ENCODE measurements at places on chromosomes 16 and 17.

GRCh38 chr17:57881143-57881542 lies 31.3 kb upstream of the MRPS23 start:
- DNase-seq = no peak

DNA sequence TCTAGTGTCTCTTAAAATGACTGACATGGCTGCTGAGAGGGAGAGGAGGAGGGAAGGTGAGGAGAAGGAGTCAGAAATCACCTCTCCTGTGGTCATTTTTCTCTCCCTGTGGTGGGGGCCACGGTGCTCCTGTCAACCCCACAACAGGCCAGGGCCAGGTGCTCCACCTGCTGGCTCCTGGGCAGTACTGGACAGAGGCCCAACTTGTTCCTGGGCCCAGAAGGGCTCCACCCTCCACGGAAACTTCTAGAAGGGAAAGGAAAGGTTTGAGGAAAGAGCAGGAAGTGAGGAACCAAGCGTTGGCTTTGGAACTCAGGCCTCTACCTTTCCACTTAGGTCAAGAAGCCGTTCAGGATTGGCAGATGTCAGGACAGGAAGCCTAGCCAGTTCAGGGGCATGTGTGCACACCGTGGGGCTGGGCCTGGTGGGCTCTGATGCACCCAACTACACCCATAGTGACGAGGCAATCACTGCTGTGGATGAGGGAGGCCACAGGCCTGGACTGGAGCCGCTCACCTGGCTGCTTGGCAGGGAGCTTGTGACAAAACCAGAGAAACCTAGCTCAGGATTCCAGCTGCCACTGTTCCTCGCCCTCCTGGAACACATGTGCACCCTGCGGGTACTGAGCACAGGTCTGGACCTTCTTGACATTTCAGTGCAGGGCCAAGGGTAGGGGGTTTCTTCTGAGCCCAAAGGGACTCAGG lies 36.1 kb downstream of the WNT3 start:
- DNase-seq = no peak

- DNase-seq = no peak
Observed at GRCh38 chr16:3988011-3988410, 107.5 kb upstream of the CREBBP start.

- peak; percentile 40 for DNase-seq
Observed at GRCh38 chr16:9123871-9124270, 32.4 kb downstream of the HAPSTR1 start.

GRCh38 chr17:66369830-66370229 lies 67.4 kb downstream of the PRKCA start:
- DNase-seq = no peak

GRCh38 chr16:12262454-12263180 lies 286.1 kb downstream of the SNX29 start:
- DNase-seq = no peak

- DNase-seq = peak; percentile 81
Observed at GRCh38 chr17:69414408-69415274, at the start of gene MAP2K6. Gene MAP2K6 (plus strand): TSS chr17:69414697. CDS start chr17:69414985, 288 bp downstream.

DNA sequence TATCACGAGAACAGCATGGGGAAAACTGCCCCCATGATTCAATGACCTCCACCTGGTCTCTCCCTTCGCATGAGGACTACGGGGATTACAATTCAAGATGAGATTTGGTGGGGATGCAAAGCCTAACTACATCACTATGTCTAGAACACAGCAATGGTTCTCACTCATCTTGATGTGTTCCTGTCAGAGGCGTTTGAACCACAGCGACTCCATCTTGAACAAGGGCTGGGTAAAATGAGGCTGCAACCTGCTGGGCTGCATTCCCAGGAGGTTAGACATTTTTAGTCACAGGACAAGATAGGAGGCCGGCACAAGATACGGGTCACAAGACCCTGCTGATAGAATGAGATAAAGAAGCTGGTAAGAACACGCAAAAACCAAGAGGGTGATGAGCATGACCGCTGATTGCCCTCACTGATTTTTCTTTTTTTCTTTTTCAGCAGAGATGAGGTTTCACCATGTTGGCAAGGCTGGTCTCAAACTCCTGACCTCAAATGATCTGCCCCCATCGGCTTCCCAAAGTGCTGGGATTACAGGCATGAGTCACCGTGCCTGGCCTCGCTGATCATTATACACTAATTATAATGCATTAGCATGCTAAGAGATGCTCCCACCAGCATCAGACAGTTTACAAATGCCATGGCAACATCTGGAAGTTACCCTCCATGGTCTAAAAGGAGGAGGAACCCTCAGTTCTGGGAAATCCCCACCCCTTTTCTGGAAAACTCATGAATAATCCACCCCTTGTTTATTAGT lies 3.0 kb upstream of the PPY start:
- no peak for DNase-seq

- no peak for DNase-seq
Observed at GRCh38 chr16:74304164-74304834, 7.7 kb downstream of the PSMD7 start.

DNA sequence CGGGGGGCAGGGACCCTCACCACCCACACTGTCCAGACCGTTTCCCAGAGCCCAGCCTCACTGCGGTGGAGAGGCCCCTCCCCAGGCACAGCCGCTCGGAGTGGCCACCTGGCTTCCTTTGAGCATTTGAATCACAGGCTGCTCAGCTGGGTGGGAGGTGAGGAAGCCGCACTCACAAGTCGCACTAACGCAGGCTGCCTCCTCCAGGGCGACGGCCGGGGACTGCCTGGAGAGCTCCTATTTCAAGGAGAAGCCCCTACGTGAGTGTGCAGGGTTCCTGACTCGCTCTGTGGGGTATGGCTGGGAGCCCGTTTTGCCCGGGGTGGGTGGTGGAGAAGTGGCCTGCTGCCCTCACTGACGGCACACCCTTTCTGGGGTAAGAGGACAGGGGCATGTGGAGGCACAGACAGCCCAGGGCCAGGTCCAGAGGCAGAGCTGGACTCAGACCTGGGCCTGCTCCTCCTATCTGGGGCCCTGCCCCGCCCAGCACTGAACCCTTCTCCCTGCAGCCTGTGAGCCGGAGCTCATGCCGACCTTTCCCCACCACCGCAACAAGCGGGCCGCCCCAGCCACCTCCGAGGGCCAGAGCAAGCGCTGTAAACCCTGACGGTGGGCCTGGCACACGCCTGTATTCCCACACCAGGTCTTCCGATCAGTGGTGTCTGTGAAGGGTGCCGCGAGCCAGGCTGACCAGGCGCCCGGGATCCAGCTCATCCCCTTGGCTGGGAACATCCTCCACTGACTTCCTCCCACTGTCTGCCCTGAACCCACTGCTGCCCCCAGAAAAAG lies 6.2 kb downstream of the SPATA2L start:
- no peak for DNase-seq

GRCh38 chr16:48539485-48540221 lies 70.3 kb downstream of the N4BP1 start:
- no peak for DNase-seq

- no peak for DNase-seq
Observed at GRCh38 chr17:32697728-32698625, 178.9 kb downstream of the MYO1D start.

- peak; percentile 33 for DNase-seq
Observed at GRCh38 chr17:58352596-58353388, 791 bp upstream of the SUPT4H1 start.

DNA sequence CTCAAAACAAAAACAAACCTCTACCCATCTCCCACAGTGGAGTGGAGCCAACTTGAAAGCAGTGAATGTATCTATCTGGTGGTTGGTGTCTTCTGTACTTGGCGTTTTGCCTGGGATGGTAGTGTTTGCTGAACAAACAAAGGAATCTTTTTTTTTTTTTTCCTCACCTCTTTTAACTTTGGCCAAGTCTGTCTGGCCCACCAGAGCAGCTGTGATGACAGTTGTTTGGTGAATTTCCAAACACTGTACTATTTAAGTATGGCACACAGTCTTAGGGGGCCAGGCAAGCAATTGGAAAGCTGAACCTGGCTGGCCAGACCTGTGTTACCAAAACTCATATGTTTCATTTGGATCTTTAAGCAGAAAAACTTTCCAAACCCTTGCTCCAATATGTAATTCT lies 101.8 kb upstream of the CDH13 start:
- no peak for DNase-seq

- no peak for DNase-seq
Observed at GRCh38 chr17:34644941-34645550, 65.7 kb downstream of the TMEM132E start.

- peak; percentile 97 for DNase-seq
Observed at GRCh38 chr17:63773272-63774140, at the start of gene CCDC47. Gene CCDC47 (minus strand): TSS chr17:63773597. CDS start chr17:63766175, 7,422 bp downstream.

- DNase-seq = peak; percentile 63
Observed at GRCh38 chr16:9047689-9048301, 43.6 kb upstream of the HAPSTR1 start.

DNA sequence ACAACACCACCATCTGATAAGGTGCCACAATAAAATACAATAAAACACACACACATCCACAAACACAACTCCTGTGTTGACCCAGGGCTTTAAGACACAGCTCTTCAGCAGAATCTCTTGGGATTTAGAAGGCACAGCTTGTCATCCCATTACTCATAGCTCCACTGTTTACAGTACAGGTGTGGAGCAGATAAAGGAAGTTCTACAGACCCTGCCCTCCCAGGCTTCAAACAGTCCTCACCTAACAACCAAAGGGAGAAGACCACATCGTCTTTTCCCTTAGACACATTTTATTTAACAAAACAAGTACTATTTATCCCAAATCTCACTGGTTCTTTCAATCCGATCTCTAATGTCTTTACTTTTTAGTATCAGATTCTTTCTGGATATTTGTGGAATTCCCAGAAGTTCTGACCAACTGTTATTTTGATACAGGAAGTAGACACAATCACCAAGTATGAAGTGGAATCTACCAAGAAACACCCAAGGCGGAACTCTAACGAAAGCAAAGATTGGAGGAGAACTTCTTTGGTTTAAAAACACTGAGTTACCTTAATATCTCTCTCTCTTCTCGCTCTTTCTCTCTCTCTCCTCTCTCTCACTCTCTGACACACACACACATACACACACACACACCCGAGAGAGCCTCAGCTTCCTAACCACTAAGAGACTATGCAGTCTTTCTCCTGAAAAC lies 46.1 kb downstream of the CYTH1 start:
- no peak for DNase-seq

- no peak for DNase-seq
Observed at GRCh38 chr17:236641-237405, 55.4 kb upstream of the DOC2B start.

DNA sequence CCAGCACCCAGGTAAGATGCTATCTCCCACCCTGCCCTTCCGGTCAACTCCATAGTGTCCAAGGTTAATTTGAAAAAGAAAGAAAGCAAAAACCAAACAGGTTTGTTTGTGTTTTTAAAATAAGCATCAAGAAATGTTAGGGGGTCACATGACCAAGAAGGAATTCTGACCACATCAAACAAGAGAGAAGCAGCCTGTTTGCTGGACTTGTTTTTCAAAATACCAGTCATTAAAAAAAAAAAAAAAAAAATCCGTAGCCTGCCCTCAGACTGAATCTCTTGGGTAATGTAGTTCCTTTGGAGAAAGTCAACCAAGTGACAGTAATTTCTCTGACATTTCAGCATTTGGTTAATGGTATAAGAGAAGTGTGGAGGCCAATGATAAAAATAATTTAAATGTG lies 38.4 kb downstream of the HNF1B start:
- DNase-seq = no peak

GRCh38 chr16:2206420-2206779 lies 1.1 kb downstream of the MLST8 start:
- no peak for DNase-seq

- no peak for DNase-seq
Observed at GRCh38 chr16:69581297-69581696, 15.5 kb downstream of the NFAT5 start.

GRCh38 chr17:16406742-16407674 lies 8.4 kb upstream of the TRPV2 start:
- no peak for DNase-seq

DNA sequence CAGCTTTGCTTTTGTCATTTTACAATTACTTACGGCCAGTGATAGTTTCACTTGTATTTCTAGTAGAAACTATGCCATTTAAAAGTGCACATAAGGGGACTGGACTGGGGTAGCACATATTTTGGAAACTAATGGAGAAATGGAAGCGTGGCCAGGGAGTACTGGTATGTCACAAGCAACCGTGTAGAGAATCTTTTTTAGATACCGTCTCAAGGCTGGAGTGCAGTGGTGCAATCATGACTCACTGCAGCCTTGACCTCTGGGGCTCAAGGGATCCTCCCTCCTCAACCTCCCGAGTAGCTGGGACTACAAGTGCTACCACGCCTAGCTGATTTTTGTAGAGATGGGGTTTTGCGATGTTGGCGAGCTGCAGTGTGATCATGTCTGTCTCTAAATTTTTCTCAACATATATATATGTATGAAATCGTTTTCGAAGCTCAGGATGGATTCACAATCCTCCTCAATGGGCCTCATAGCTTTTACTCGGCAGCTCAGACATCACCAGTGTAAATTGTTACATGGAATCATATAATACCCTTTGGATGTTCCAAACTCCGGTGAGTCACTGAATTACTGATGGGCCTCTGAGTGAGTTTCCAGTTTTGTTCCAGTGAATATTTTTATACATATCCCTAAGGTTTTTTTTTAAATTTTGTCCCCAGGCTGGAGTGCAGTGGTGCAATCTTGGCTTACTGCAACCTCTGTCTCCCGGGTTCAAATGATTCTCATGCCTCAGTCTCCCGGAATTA lies 51.7 kb downstream of the ZNF778 start:
- no peak for DNase-seq

GRCh38 chr17:48615047-48615962 lies at the start of gene HOXB8:
Gene HOXB8 (minus strand): TSS chr17:48615292. CDS start chr17:48614704, 588 bp downstream.
- no peak for DNase-seq

GRCh38 chr17:21200590-21201297 lies 13.2 kb downstream of the TMEM11 start:
- no peak for DNase-seq

DNA sequence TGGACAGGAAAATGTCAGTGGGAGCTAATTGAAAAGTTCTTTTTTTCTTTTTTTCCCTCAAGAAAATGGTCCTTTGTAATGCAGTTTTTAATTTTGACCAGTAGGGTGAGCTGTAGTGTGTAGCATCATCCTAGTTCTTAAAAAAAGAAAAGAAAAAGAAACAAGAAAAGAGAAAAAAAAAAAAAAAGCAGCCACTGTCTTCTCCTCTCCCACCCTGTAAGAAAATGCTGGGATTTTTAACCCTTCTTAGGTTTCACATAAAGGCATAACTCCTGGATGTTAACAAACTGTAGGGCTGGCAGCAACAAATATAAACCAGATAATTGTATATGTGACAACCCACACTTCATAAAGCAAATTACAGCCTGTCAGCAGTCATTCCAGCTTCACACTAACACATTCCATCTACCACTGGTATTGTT lies 78.1 kb downstream of the SKAP1 start:
- DNase-seq = no peak

Measured in activated naive CD8-positive, alpha-beta T cell treated with anti-CD3 and anti-CD28 coated beads, Interleukin-2, amount 50 U/mL, for 24 hours (primary cell).